ENCODE measurements at places on chromosomes 1 and 21.

DNA sequence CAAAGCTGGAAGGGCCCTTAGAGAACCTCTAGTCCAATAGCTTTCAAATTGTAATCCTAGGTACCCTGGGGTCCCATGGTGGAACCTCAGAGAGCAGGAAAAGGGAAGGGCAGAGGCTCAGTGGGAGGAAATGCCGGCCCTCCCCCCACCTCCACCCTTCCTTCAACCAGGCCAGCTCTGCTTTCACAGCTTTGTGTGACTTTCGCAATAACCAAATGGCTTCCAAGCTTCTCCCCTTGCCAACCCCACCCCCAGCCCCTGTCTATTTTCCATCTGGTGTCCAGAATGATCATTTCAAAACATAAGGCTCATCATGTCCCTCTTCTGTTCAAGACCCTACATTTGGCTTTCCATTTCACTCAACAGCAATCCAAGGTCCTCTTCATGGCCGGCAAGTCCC lies 74.4 kb downstream of the CD58 start:
- no peak for DNase-seq

DNA sequence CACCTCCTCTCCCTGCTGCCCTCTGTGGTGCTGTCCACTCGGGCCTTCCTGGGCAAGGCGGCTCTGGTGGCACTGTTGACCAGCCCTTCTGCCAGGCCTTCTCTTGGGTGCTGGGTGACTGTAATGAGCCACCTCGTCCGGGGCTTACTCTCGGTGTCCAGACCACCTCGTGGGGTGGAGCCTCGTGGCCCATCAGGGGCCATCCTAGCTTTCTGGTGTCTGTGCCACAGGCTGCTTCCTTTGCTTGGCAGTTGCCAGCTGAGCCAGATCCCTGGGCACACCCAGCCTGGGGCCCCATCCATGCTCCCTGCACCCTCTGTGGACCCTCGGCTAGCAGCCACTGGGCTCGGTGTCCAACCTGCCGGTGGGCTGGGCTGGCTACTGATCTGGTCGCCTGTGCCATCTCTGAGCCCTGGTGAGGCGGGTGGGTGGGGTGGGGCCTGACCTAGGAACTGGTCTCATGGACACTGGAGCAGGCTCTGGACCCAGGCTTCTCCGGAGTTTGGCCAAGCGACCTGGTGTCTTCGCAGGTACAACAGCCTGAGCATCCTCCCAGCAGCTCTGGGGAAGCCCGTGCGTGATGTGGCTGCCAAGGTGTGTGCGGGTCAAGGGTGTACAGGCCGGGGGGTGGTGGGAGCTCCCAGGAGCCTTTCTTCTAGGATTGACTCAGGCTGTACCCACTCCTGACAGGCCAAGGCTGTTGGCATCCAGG lies 1.4 kb downstream of the PRXL2B start:
- DNase-seq = no peak

DNA sequence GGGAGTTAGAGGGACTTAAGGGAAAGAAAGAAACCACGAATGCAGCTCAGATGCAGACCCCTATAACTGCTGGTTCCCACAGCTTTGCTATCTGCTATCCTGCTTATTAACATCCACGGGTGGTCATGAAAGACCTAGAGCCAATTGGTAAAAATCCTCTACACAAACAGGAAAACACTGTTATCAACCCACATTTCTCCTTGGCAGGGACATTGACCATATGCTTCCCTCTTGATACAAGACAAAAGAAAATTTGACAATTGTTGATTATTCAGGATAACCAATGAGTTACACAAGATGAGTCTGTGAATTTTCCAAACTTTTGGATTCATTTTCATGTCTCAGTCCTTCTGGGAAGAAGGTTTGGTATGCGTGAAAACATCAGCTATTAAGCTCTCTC lies 90.4 kb downstream of the TIAM1 start:
- no peak for DNase-seq

DNA sequence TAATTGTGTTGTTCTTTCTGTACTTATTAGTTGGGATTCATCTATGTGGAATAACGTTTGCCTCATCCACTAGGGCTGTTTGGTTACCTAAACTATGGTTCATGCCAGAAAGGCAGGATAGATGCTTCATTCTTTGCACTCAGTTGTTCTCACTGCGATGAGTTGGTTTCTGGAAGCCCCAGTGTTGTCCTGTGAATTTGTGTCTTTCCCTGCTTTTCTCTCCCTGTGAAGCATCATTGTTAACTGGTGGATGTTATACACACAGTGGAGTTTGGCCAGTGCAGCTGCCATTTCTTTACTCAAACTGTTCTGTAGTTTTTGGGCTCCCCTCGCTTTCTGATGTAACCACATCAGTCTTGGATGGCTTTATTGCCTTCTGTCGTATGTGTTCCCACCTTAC lies 143.6 kb upstream of the COL6A1 start:
- DNase-seq = no peak

DNA sequence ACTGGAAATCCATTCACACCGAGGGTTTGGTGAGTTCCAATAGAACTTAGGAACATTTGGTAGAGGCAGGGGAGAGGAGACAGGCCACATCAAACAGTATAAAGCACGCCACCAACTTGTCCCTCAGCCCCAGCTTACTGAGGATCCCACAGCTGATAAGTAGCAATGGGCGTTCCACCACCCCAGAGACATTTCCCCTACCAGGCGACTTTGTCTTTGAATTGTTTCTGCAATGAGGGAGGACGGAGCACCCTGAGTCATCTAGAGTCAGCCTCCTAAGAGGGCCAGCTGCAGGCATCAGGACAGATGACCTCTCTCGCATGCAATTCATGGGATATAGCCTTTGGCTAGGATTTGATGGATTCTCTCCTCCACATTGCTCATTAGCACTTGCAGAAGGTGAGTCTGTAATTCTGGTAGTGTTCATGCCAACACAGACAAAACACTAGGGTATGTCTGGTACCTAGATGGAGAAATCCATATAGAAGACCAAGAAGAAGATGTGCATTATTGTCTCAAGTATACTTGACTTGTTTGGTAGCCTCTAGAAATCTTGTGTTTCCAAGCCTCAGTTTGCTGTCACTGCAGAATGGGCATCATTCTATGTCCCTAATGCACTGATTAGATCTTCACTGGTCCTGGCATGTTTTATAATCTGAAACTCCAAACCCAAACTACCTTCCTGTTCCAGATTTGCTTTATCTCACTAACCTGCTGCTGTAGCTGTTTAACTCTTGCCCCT lies 69.0 kb downstream of the RRAGC start:
- DNase-seq = no peak

GRCh38 chr21:34072145-34073031 lies 990 bp upstream of the MRPS6 start:
- DNase-seq = no peak

Measured in activated CD8-positive, alpha-beta memory T cell treated with anti-CD3 and anti-CD28 coated beads for 1 hour (primary cell).